ENCODE measurements at places on chromosomes 6 and 20.

DNA sequence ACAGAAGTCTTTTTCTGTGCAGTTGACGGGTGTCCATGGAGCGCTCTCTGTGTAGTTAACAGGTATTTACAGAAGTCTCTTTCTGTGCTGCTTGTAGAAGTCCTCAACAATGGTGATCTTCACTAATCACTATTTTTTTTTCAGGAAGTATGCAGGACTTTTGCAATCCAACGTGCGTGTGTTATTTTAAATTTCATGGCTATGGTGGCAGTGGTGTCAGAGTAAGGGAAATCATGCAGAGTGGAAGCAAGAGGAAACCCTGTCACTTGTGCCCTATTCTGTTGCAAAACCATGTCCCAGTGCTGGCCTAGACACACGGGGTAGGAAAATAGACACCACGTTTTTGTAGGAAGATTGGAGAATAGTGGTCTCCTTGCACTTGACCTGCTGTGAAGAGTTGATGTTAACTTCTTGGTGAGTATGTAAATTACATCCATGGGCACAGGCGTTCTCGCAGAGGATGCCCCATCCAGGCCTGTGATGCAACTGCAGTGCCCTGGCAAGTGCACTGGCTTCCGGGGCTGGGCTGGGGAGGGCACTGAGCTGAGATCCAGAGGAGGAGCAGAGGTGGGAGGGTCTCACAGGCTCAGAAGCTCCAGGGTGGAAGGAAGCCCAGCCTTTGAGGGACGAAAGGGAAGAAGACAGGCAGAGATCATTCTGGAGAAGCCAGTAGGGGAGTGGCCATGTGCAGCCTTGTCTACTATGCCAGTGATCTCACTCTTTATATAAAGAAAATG lies 146.5 kb downstream of the SYCP2 start:
- peak; percentile 32 for DNase-seq

GRCh38 chr6:80287607-80288006 lies 181.1 kb downstream of the BCKDHB start:
- no peak for DNase-seq

GRCh38 chr20:8303651-8304050 lies 171.6 kb downstream of the PLCB1 start:
- DNase-seq: no peak

- DNase-seq: no peak
These were observed 342.0 kb downstream of the SOX4 start for GRCh38 chr6:21935561-21936028.

DNA sequence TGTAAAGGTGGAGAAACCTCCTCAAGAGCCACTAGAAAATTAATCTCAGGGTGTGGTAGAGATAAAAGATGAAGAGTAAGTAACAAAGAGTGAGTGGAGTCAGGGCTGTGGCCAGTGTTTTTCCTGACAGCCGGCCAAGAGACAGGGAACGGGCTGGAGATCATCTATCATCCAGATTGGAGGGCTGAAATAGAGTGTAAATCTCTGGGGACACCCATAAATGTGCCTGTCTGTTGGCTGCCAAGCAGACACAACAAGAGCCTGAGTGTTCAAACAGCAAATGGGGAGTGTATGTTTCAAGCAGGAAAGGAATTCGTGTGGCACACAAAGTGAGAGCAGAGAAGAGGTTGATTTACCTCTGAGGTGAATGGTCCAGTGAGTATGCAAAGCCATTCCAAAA lies 326.4 kb upstream of the KHDRBS2 start:
- no peak for DNase-seq

- no peak for DNase-seq
These were observed 4.4 kb downstream of the PCIF1 start for GRCh38 chr20:45938727-45939438.

- DNase-seq: peak; percentile 28
These were observed 20.2 kb downstream of the SNHG17 start for GRCh38 chr20:38414769-38415450.

GRCh38 chr20:40262219-40262618 lies 426.8 kb downstream of the MAFB start:
- no peak for DNase-seq

GRCh38 chr6:48135323-48136084 lies 24.5 kb upstream of the PTCHD4 start:
- DNase-seq: no peak

- no peak for DNase-seq
These were observed 49.7 kb upstream of the FUCA2 start for GRCh38 chr6:143561105-143561704.

- no peak for DNase-seq
These were observed 774.3 kb downstream of the PHF3 start for GRCh38 chr6:64409948-64410347.

- no peak for DNase-seq
These were observed at the start of gene CPXM1 for GRCh38 chr20:2800521-2801285. TSS of gene CPXM1 (minus strand) at chr20:2800627. CDS start at chr20:2800572, 55 bp downstream.

DNA sequence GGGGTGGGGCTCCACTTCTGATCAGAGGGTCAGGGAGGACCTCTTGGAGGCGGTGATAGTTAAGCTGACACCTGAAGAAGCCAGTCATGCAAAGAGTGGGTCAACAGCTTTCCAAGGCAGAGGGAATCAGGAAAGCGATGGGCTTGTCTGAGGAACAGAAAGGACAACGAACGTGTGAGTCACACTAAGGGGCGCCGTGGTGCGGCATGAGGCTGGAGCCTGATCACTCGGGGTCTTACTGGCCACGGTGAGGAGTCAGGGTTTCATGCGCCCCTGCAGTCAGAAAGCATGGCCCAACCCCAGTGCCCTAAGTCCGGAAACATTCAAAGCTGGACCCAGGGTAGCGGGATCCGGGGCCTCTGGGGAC lies 50.6 kb upstream of the SLC32A1 start:
- no peak for DNase-seq

GRCh38 chr6:41846666-41847237 lies 48.4 kb downstream of the USP49 start:
- no peak for DNase-seq

GRCh38 chr20:20820785-20821483 lies 108.5 kb upstream of the RALGAPA2 start:
- DNase-seq: no peak

DNA sequence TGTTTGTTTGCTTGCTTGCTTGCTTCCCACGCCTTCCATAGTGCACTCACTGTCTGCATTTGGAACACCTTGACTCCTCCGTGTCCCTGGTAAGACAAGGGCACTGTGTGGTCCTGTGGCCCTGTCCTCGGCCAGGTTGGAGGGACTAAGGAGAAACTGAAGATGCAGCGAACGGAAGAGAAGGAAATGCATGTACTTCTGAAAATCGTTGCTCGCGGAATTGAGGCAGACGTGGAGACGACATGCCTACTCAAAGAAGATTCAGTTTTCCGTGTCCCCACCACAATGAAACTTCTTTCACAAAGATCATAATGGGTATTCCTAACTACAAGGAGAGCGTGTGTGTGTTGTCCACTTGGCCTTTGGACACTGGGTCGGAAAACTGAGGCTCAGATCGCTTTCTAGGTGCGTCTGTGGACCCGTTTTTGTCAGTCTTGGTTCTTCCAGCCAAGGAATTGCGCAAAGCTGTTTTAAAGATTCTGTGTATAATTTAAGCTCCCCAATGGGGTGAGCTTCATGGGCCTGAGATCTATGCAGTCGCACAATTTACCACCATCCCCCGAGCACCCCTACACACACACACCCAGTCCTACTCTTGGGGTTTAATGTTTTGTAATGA lies 120.4 kb upstream of the ZNF184 start:
- no peak for DNase-seq

DNA sequence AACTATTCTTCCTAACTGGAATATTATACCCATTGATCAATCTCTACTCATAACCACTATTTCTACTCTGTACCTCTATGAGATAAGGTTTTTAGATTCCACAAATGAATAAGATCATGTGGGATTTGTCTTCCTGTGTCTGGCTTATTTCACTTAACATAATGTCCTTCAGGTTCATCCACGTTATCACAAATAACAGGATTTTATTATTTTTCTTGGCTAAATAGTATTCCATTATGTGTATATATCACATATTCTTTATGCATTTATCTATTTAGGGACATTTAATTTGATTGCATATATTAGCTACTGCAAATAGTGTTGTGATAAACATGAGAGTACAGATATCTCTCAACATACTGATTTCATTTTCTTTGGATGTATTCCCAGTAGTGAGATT lies 823.0 kb upstream of the ADGRB3 start:
- no peak for DNase-seq

GRCh38 chr6:163720460-163721235 lies 306.1 kb downstream of the QKI start:
- no peak for DNase-seq

DNA sequence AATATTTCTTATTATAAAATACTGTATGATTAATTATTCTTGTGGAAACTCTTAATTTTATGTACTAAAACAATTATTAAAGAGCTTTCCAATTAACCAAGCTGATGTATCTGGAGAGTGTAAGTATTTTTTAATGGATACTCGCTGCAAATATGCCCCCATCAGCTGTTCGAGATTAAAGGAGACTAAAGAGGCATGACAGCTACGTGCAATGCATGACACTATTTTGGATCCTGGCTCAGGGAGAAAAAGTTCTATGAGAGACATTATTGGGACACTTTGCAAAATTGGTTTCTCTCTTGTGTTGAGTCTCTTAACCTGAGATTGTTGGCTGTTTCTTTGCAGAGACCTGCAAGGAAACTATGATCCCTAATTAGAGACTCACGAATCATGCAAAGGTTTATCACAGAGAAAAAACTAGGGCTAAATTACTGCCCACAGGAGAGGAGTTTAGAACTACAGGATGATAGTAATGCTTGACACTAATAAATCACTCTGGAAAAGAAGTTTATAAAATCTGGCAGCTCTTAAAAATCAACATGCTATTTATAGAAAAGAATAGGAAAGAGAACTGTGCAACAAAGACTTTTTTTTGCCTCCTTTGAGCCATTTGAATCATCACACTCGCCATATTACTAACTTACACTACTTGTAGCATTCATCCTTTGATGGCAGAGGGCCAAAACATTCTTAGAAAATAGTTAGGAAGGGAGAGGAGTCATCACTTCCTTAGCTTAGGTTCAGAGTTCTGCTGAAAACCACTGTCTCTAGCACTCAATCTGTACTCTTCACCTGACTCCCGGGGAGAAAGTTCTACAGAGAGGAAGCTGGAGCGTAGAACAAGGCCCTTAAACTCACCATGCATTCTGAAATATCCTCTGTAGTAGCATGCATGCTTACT lies 25.3 kb downstream of the NRN1 start:
- no peak for DNase-seq

DNA sequence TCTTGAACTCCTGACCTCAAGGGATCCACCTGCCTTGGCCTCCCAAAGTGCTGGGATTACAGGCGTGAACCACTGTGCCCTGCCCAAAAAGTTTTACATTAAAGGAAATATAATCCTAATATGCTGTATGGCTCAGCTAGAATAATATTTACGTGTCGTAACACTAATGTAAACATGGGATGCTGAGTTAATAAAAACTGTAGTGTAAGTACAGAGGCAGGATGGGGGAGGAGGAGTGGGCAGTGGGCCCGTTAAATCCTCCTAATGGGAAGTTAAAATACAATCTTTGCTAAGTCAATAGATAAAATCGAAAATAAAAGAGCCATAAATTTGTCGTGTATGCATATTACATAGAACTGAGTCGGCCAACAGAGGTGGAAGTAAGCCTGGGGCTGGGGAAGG lies 12.1 kb upstream of the IP6K3 start:
- DNase-seq: no peak
